ENCODE measurements at places on chromosomes 11 and 22.
A peak's percentile ranks its signal among the peaks of the same experiment; 100 is the strongest.

- no peak for DNase-seq
These were observed 22.5 kb downstream of the PARVG start for GRCh38 chr22:44203203-44203602.

- peak; percentile 35 for DNase-seq
These were observed 20.5 kb upstream of the PARVB start for GRCh38 chr22:44003405-44004103.

DNA sequence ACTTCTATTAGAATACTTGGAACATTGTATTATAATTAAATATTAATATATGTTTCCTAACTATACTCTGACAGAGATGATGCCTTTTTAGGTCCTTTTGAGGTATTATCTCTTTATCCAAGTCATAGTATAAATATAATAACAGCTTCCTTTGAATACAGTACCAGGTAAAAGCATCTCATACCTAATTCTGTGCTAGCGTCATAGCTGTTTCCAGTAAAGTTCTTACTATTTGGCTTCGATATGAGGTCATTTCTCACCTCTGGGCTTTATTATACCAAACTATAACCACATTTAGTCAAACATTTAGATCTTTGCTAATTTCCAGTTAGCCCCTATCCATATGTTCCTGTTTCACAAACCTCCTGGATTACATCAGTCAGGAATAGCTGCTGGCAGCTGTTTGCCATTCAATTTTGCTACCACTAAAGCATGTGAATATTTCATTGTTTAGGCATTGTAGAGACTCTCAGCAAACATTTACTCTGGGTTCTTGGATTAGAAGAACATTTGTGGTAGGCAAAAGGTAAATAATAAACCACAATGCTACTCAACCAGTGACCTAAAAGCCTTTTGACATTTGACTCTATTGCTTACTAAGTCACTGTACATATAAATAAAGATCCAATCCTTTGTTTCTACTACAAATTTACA is 255.1 kb downstream of the TTC28 start:
- DNase-seq, result no peak

DNA sequence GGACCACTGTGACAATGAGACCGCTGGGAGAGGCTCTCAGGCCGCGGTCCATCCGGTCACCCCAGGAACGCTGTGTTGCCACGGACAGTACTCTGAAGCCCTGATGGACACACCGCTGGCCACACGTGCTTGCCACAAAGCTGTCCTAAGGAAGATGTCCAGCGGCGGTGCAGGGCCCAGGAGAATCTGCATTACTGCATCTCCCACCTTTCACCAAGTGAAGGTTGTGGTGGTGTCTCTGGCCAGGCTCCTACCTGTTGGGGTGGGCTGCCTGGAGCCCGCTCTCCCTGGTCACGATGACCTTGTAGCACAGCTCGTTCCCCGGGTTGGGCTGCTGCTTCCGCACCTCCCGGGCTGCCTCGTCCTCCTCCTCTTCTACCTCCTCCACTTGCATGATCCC is 4.2 kb downstream of the TTLL12 start:
- no peak for DNase-seq

DNA sequence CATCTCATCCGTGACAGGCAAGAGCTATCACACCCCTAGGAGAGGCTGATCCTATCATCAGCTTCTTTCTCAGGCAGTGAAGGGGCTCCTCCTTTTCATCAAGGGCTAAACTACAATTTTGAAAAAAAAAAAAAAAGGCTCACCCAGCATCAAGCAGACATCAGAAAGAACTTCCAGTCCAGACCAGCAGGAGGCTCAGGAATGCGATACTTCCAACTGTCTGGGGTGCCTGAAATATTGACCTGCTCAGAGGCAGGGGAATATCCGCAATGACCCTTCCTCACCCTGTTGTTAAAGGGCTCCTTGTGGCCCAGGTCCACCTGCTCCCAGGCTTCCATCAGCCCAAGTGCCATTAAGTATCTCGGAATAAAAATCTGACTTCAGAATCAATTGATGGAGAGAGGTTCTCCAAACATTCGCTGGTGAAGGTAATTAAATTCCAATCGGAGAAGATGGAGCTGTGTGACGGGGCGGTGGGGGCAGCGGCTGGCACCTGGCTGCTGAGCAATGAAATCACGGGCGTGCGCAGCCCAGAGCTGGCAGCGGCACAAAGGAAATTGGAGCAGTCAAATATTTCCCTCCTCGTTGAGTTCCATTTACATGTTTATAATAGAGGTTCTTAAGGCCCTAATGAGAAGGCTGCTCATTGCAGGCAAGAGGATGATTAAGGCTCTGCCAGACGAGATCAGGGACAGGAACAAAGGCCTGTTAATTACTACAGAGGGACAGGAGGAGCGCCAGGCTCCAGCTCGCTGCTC is 69.0 kb upstream of the THY1 start:
- DNase-seq, result peak; percentile 11

- DNase-seq, result no peak
These were observed 17.6 kb upstream of the MGAT3 start for GRCh38 chr22:39439170-39439569.

GRCh38 chr11:1087961-1088926 is 13.6 kb downstream of the MUC2 start:
- peak; percentile 3 for DNase-seq
